Osteoblast (primary cell): ENCODE measurements at places on chromosomes 5 and 9. TPM values are rescaled to one million over a fixed set of nuclear protein-coding genes. Genes with fewer than 3 reads are reported as not detected.

DNA sequence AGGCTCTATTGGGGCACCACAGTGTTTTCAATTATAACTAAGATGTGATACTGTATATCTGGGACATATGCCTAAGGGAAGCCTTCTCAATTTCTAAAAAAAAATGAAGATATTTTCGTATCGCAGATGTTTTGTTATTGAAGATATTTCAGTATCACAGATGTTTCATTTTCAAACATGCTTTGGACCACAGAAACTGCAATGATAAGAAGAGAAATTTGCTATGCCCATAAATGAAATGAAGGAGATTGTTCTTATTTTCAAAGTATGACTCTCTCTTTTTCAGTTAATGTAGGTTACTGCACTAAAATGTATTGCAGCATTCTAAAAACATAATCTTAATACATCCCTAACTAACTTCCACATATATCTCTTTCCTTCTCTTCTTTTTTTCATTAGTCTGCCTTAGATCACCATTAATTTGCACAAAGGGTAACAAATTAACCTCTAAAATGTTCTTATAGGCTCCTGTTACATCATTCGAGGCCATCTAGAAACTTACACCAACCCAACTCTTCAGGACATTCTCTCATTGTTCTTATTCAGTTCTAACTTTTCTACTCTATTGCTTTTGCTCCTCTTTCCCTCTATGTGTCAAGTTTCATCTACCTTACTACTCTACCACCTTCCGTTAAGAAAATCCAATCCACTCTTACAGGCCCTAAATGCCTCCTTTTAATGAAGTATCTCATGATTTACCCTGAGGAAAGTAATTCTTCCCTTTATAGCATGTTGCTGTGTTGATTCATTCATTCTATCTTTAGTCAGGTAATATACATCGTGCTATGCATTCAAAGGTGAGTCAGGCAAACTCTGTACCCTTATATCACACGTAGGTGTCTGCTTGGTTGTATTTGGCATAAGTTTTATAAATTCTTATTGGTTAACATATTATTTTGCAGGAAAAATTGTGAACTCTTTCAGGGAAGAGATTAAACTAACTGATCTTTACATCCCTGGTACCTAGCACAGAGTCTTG, 70.5 kb downstream of the ST8SIA4 start:
- DNase-seq, result no peak

GRCh38 chr5:68088302-68088701, 127.3 kb upstream of the PIK3R1 start:
- DNase-seq, result peak; percentile 25

DNA sequence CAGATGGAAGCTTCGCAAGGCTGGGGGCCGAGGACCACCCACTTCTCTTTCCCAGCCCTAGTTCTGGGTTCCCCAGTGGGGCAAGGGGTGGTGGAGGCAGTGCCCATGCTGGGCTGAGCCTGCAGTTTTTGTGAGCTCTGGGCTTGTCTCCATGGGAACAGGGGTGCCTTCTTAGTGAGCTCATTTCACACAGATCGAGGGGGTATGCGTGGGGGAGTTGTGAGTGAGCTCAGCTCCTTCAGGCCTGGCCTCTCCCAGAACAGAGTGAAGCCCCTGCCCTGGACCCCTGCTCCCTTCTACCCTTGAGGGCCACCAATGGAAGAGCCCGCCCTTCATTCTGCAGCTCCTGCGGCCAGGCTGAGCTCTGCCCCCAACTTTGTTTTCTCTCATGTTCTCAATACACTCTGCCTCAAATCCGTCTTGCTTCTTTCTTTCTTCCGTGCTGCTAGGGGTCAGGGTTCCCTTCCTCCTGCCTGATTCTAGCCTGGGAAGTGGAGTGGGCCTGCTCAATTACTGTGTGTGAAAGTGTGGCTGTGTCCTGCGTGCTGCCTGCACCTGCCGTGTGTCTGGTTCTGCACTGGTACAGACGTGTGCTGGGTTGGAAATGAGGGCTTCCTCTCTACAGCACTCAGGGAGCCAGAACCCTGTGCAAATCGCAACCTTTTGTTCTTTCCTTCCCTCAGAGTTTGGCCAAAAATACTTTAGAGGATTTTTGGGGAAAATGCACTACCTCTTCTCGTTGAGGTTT, 9.0 kb upstream of the MYOZ3 start:
- peak; percentile 73 for DNase-seq

The FGF10 gene
- total RNA-seq, result 1.4 and 1.8 TPM in 2 replicates

The NRG2 gene
- 0.72 and 0.88 TPM in 2 replicates for total RNA-seq

The EQTN gene
- total RNA-seq, result not detected in 2 replicates

The ASS1 gene
- total RNA-seq, result 134 and 195 TPM in 2 replicates

DNA sequence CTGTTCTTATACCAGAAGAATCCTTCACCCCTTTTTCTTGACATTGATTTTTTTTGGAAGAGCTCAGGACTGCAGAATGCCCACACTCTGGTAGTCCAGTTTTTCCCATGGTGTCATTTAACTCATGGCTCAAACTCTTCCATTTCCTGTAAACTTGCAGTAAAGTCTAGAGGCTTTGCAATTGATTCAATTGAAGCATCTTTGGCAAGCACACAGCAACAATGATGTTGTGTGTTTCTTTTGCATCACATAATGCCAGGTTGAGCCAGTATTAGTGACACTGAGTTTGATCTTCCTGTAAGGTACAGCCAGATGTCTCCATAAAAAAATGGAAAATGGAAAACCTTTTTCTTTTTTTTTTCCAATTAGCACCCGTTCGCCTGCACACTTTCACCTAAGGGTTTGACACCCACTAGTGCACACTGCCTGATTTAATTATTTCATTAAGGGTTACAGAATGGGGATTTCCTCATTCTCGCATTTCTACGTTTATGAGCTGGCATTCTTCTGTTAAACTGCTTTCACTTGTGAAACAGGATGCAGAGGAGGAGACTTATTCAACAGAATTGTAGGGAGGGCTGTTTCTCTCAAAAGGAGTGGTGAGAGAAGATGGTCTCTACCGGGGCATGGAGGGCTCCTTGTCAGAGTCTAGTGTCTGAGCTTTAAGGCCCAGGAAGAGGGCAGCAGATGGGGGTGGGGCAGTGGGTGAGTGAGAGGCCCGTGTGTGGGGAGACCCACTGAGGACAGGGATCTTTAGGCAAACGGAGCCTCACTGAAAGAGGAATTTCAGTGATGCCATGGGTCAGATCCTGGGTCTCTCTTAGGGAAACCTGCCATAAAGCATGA, 2.2 kb upstream of the S1PR3 start:
- peak; percentile 92 for DNase-seq

GRCh38 chr5:172156541-172156994, 31.5 kb downstream of the STK10 start:
- DNase-seq, result no peak

DNA sequence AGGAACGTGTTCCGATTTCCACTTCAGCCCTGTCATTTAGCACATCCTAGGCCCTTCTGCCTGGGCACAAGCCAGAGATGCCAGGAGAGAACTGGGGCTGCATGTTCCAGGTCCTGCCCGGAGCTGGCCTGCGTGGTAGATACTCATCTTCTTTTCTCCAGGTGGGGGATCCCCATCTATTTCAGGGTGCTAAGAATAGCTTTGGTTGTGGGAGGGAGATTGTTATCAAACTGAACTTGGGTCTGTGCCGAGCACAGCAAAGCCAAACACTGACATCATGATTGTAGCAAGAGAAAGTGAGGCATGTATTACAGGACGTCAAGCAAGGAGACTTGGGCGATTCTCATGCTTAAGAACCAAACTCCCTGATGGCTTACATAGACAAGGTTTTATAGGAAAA, 18.2 kb downstream of the C9orf153 start:
- no peak for DNase-seq

- no peak for DNase-seq
Measured at GRCh38 chr5:156534906-156535485, 208.0 kb downstream of the SGCD start.

The ANKRD18A gene
- under 0.01 TPM in 1 of 2 replicates, not detected in the other for total RNA-seq

DNA sequence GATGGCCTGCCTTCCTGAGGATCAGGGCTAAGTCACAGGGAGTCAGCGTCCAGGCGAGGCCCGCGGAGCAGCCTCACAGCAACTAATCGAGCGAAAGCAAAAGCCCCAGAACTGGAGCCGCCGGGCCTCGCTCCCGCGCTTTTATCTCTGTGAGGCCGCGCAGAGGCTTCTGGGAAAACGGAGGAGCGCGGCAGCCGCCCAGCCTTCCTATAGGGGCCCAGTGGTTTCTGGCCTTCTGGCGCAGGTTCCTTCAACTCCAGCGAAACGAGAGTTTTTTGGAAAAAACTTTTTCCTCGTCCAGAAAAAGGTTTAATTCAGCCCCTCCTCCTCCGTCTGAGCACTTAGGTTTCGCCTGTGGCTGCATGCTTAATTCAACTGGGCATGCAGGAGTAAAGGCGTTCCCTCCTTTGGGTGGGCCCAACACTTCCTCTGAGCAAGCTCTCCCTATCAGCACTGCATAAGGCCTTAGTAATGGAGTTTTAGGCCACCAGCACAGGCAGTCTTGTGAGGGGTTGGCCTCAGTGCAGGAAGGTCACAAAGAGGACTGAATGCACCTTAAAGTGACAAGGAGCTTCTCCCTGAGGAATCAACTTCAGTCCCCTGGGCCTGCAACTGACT, at the start of gene MEIKIN:
Gene MEIKIN (minus strand): TSS at position 113 of the 618 bp plus-strand sequence. CDS start 158 bp downstream, outside the sequence.
- peak; percentile 38 for DNase-seq

DNA sequence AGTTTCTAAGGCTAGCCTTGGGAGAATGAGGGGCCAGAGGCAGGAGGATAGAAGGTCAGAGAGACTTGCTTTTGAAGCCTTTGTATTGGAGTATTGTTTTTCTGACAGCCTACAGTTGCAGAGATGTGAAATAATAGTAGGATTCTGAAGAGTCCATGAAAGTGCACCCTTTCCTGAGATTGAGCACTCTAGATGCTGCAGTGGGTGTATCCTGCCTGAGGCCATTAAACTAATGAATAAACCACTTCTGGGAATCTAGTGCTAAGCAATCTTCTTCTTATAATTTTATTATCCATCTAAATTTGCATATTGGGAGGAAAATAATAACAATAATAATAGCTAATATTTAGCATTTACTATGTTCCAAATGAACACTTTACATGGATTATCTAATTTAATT, 19.3 kb upstream of the NNT start:
- no peak for DNase-seq

The PCDHGA12 gene
- 20.6 and 33.6 TPM in 2 replicates for total RNA-seq

The FOXD4 gene
- 0.29 and 0.36 TPM in 2 replicates for total RNA-seq

- no peak for DNase-seq
Measured at GRCh38 chr5:175279506-175279905, 164.5 kb downstream of the DRD1 start.

- no peak for DNase-seq
Measured at GRCh38 chr5:123439709-123440108, 16.5 kb upstream of the CEP120 start.

GRCh38 chr5:116554764-116555163, 19.9 kb downstream of the SEMA6A start:
- DNase-seq, result no peak

The DNAH5 gene
- 0.36 and 0.59 TPM in 2 replicates for total RNA-seq

DNA sequence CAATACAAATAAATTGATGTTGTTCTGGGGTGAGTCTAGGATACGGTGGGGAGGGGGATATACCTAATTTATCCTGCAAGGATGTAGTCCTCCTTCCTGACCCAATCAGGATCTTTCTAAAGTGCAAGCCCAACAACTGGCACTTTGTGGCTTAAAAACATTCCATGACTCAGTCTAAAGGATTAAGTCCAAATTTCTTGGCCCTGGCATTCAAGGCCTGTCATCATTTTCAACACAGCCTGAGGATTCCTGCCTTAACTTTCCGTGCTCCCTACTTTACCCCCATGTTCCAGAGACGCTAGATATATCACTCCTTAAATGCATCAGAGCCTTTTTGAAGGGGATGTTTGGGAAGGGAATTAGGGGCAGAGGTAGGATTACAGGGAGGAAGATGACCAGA, 1.0 kb downstream of the FAM221B start:
- DNase-seq, result peak; percentile 95

- peak; percentile 91 for DNase-seq
Measured at GRCh38 chr5:159094745-159095144, 5.0 kb downstream of the EBF1 start.

- peak; percentile 58 for DNase-seq
Measured at GRCh38 chr9:116087751-116088194, 65.8 kb upstream of the PAPPA start.

GRCh38 chr9:105127863-105128220, 116.6 kb upstream of the SLC44A1 start:
- no peak for DNase-seq

The ALDOB gene
- not detected in 2 replicates for total RNA-seq

DNA sequence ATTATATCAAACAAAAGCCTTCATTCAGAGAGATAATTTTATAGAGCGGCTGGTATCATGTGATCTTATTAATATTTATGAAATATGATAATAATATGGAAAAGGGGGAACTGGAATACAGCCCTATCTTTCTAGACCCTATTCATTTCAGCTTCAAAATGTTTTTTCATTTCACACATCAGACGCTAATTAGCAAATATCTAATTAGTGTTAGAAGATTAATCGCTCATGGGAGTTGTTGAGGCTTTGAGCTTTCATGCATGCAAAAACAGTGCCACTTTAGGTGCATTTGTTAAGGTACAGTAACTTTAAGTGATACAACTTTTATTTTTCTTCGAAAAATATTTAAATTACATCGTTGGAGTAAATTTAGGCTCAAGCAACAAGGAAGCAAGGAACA, 751.7 kb upstream of the WWC1 start:
- no peak for DNase-seq

The DMRT3 gene
- total RNA-seq, result not detected in 2 replicates

DNA sequence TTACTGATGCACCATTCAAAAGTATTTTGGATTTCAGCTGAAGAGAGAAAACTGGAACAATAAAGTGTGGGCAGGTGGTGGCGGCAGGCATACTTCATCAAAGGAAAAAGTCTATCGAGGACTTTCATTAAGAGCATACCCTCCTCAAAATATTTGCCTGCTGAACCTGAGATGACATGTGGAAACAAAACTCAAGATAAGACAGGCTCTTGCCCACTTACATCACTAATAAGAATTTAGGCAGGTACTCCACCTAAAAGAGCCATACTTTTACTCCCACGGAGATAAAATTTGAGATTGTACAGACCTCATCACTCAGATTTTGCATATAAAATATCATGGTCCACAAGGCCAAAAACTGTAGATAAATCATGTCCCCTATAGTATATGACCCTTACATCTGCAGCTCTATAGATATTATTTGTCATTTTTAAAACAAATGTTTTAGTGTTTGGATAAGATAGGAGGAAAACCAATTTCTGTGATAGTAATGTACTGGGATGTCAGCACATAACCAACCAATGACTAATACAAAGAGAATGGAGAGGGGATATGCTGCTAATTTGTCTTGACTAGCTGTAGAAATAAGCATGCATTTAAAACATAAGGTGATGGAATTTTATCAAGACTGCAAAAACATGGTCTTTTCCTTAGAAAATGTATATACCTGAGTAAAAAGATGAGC, 730.6 kb upstream of the ZNF608 start:
- no peak for DNase-seq

The ELOVL7 gene
- under 0.01 TPM in 2 replicates for total RNA-seq

The KCNIP1 gene
- not detected in 2 replicates for total RNA-seq
